ENCODE measurements at places on chromosomes 3 and 15.

DNA sequence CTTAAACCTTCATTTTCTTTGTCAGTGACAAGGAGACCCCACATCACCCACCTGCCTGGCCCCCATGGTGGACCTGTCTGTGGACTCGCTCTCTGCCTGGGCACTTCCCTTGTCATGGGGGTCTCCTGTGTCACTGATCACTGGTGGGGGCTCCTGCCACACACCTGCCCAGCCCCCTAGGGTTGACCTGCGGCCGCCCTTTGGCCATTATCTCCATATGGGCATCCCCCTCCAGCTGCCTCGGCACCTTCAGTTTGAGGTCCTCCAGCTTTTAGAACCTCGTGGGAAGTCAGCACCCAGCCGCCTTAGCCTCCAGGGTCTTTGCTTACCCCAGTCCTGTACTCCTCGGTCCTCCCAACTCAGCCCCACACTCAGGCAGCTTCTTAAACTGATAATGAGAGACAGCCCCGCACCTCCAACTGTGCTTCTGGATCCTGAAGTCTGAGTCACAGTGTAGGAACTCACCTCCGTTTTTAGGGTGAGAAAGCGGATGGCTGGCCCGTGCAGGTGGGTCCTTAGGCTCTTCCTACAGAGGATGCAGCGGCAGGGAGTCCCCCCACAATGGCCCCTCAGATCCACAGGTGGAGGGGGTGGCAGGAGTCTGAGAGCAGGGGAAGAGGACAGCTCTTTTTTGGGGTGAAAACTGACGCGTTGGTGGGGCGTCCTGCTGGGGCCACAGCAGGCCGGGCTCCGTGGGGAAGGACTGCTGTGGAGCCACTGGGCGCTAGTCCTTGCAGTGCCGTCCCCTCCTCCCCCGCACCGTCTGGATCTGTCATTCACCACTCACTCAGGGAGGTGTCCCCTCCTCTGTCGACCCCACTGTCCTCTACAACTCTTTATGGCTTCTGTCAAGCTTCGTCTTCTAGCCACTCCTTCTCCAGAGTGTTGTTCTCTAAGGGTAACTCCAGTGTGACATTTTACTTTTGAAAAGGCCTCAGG, 8.7 kb upstream of the PRR23E start:
- no peak for DNase-seq

GRCh38 chr3:195699388-195699771, 21.4 kb upstream of the MUC20 start:
- no peak for DNase-seq

- DNase-seq = no peak
Measured at GRCh38 chr3:27939940-27940339, 217.8 kb upstream of the EOMES start.

DNA sequence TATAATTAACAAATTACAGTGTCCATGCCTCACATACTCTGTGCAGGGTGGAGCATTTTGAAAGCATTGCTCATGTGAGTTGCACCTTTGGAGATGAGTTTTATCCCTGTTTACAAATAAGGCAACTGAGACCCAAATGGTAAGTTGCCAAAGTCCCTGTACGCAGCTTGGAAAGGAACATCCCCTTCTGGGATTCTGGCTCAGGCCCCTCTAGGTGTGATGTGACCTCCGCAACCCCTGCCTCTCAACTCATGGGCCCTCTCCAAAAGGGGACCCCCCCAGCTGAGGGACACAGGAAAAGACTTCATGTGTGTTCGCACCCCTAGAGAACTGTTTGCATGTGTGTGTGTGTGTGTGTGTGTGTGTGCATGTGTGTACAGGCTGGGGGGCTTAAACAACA, 25.3 kb downstream of the PRR20G start:
- DNase-seq = no peak
